Uterus (tissue), 4 donors: ENCODE measurements at places on chromosomes 4 and X. TPM values are rescaled to one million over a fixed set of nuclear protein-coding genes. Genes with fewer than 3 reads are reported as not detected.

The SSX4B gene
- total RNA-seq: not detected

GRCh38 chrX:118495958-118496762 is 545 bp downstream of the DOCK11 start:
- no peaks in the 10 kb centered on the region for H3K27me3 ChIP-seq
- H3K27ac ChIP-seq: peak overlapping the region; percentile 87
- peak overlapping the region; percentile 42 for H3K4me3 ChIP-seq
- no peaks in the 10 kb centered on the region for H3K36me3 ChIP-seq
- H3K4me1 ChIP-seq: no peaks in the 10 kb centered on the region

The INPP4B gene
- total RNA-seq: 35.9 TPM

The TLR6 gene
- total RNA-seq: 5.8 TPM

DNA sequence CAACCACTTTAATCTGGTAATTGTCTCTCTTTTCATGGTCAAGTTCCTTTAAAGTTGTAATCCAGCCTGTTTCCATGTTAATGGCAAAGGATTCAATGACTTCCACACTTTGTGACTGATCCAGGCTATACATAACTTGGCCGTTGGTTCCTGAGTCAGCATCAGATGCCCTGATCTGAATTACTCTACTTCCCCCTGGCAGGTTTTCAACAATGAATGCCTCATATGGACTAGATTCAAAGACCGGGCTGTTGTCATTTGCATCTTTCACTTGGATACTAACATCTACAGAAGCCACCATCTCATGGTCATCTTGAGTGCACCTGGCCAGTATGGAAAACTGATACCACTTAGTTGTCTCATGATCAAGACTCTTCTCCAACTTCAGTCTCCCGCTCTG is 62.6 kb upstream of the MTNR1A start:
- no peak overlapping the region for H3K27ac ChIP-seq
- no peaks in the 10 kb centered on the region for H3K36me3 ChIP-seq
- no peaks in the 10 kb centered on the region for H3K4me1 ChIP-seq
- H3K4me3 ChIP-seq: no peak overlapping the region

GRCh38 chrX:17495052-17495451 is 120.1 kb downstream of the NHS start:
- no peak overlapping the region for H3K4me3 ChIP-seq
- H3K27ac ChIP-seq: no peak overlapping the region
- H3K27me3 ChIP-seq: no peaks in the 10 kb centered on the region
- no peaks in the 10 kb centered on the region for H3K4me1 ChIP-seq

The PLAC1 gene
- not detected for total RNA-seq

- no peak for DNase-seq
- H3K4me3 ChIP-seq: no peak overlapping the region
- H3K27me3 ChIP-seq: no peaks in the 10 kb centered on the region
- H3K4me1 ChIP-seq: no peaks in the 10 kb centered on the region
- H3K27ac ChIP-seq: no peak overlapping the region
These were observed 201.7 kb downstream of the TBCK start for GRCh38 chr4:106114270-106114669.

DNA sequence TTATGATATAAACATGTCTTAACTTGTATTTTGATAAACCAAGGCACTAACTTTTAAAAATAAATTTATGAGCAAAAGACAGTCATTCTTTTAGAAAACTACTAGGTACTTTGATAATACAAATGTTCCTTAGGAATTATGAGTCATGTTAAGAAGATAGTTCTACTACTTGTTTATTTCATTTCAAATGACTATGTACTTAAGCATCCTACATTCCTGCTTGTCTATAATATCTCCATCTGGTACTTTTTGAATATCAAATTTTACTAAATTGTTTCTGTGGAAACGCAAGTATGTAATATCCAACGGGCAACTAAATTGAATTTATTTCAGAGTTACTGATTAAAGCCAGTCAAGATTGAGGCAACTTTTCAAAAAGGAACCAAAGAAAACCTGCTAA is 61.8 kb downstream of the CAMK2D start:
- H3K27me3 ChIP-seq: no peaks in the 10 kb centered on the region
- H3K36me3 ChIP-seq: no peaks in the 10 kb centered on the region
- H3K27ac ChIP-seq: no peak overlapping the region
- no peak for DNase-seq

DNA sequence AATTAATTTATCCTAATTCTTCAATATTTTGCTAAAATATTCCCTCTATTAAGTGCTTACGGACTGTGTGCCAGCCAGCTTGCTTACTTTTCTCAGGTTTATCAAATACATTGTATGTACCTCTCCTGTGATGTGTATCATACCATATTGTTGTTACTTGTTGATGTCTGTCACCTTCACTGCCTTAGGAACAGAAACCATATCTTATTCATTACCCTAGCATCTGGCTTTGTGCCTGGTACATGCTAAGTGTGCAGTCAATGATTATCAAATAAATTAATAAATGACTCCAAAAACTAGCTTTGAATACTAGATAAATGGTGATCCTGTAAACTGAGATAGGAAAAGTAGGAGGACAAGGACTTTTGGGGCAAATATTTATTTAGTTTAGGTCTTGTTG is 6.9 kb downstream of the CLCN3 start:
- no peaks in the 10 kb centered on the region for H3K4me1 ChIP-seq
- no peak overlapping the region for H3K27ac ChIP-seq
- H3K4me3 ChIP-seq: no peak overlapping the region
- DNase-seq: no peak

The SMARCA5 gene
- total RNA-seq: 72.6 TPM

- no peak overlapping the region for H3K4me3 ChIP-seq
- DNase-seq: no peak
- no peak overlapping the region for H3K27ac ChIP-seq
These were observed 32.9 kb upstream of the XK start for GRCh38 chrX:37652589-37653231.

- no peak for DNase-seq
- no peak overlapping the region for H3K27ac ChIP-seq
- H3K4me1 ChIP-seq: no peaks in the 10 kb centered on the region
- H3K36me3 ChIP-seq: no peaks in the 10 kb centered on the region
- no peaks in the 10 kb centered on the region for H3K27me3 ChIP-seq
- H3K4me3 ChIP-seq: no peak overlapping the region
These were observed 196.8 kb upstream of the ANXA3 start for GRCh38 chr4:78354782-78355181.

DNA sequence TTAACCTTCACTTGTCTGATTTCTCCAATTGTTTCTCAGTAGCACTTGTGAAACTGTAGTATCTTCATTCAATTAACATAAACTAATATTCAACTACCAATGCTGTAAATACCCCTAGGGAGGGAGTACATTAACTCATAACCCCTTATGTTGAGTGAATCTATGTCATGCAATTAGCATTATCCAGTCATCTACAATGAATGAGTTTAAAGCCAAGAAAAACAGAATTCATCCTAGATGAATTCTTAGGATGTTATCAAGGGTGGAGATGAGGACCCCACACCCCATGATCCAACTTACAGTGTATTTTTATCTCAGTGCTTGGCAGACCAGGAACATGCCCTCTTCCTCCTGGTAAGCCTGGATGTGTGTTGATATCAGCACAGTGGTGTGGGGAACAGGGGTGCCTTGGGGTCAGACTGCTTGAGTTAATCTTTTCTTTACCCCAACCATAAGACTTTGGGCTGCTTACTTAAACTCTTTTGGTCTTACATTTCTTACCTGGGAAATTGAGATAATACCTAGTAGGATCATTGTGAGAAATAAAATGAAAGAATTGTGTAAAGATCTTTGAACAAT is 62.1 kb upstream of the SCOC start:
- H3K4me1 ChIP-seq: no peaks in the 10 kb centered on the region
- H3K27me3 ChIP-seq: no peaks in the 10 kb centered on the region
- H3K36me3 ChIP-seq: no peaks in the 10 kb centered on the region
- H3K4me3 ChIP-seq: no peak overlapping the region

- no peak overlapping the region for H3K4me3 ChIP-seq
- H3K36me3 ChIP-seq: no peaks in the 10 kb centered on the region
- H3K27ac ChIP-seq: no peak overlapping the region
- no peaks in the 10 kb centered on the region for H3K27me3 ChIP-seq
- H3K4me1 ChIP-seq: no peaks in the 10 kb centered on the region
These were observed 102.0 kb downstream of the ELOVL6 start for GRCh38 chr4:110096405-110096804.

DNA sequence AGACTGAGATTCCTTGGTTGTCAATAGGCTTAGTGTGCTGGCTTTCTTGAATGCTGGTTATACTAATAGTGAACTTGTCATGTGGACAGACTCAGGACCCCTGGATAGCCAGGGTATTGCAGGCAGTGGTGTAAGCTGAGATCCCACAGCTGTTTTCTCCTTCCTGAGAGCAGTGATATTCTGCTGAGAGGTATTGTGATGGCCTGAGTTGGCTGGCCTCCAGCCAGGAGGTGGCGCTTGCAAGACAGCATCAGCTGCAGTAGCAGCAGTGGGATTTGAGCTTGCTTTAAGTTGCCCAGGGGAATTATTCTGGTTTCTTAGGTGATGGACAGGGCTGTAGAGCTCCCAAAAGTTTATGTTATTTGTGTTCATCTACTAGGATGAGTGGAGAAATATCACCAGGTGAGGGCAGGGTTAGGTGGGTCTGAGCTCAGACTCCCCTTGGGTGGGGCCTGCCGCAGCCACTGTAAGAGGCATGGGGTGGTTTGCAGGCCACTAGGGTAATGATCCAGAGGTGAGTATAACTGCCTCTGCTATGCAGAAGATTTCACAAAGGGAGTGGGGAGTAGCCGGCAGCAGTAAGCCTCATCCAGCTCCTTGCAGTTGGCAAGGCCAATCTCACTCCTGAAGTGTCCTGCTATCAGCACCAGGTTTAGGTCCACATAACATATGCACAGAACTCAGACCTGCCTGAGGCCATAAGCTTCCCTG is 66.2 kb downstream of the IL15 start:
- no peaks in the 10 kb centered on the region for H3K36me3 ChIP-seq
- H3K4me1 ChIP-seq: no peaks in the 10 kb centered on the region

DNA sequence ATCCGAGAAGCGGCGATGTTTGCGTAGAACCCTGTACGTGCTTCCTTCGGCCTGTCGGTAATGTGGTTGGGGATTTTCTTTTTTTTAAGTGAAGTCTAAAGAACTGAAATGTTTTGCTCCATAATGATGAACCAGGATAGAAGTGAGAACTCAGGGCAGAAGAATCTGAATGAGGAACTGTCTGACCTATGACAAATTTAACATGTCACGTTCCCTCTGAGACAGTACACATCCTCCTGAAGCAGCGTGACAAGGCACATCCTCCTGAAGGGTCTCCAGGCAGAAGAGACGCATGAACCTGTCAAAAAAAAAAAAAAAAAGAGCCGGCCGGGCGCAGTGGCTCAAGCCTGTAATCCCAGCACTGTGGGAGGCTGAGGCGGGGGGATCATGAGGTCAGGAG is 6.2 kb downstream of the CSF2RA start:
- no peak overlapping the region for H3K27ac ChIP-seq
- no peak overlapping the region for H3K4me3 ChIP-seq
- H3K27me3 ChIP-seq: no peaks in the 10 kb centered on the region
- no peaks in the 10 kb centered on the region for H3K4me1 ChIP-seq
- no peaks in the 10 kb centered on the region for H3K36me3 ChIP-seq
- no peak for DNase-seq

The CWH43 gene
- total RNA-seq: 3.7 TPM

DNA sequence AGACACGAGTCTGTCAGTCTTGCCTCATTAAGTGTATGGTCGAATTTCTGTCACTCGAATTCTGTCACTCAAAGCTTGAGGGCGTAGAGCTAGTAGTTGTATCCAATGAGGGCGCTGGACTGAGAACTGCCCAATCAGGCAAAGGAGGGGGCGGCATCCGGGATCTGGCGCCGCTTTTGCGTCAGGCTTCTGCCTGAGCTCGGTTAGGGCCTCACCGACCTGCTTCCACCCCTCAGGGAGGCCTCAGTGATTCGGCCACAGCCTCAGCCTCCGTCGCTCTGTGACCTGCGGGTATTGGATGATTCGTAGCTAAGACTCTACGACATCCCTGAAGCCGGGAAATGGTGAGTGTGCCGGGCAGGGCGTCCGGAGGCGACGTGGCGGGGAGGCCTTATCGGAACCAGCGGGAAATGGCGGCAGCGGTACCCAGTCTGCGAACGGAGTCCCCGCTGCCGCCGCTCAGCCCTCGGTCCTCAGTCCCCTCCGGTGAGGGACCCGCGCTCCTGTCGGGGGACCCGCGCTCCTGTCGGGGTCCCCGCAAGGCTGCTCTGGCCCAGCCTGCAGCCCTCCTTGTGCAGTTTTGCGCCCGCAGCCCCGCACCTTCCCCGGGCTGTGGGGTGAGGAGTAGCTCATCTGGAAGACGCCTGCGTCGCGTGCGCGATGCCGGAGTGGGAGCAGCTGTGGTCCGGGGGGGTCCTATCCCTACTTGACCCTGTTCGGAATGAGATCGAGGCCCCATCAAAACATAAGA is 88.3 kb downstream of the ZNF718 start:
- peak overlapping the region; percentile 54 for H3K27ac ChIP-seq
- peak; percentile 75 for DNase-seq
- peak overlapping the region; percentile 56 for H3K4me3 ChIP-seq
- H3K27me3 ChIP-seq: no peaks in the 10 kb centered on the region
- H3K36me3 ChIP-seq: no peaks in the 10 kb centered on the region

- DNase-seq: no peak
- no peaks in the 10 kb centered on the region for H3K27me3 ChIP-seq
These were observed 127.8 kb downstream of the UBE2K start for GRCh38 chr4:39825741-39826231.

DNA sequence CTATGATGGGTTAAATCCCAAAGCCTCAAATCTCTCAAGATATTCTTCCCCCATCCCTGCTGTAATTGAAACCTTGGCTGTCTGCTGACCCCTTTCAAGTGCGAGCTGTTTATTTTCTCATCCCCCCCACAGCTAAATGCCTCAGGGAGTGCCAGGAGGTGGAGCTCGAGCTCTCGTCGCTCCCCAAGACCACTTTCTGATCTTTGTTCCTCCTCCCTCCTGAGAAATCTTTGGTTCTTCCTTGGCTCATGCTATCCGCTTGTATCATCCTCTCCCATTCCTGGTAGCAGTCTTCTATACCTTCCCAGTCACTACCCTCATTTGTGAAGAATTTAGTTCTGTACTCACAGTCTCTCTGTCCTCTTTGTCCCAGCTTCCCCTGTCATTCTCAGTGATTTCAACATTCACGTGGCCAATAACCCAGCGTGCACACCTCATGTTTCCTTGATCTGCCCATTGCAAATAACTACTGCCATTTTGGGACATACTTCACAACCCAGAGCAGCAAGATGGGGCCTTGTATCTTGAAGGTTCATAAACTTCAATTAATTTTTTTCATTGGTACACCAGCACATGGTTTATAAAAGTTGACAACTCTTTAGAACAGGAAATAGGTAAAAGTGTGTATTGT is 9.2 kb upstream of the SLC25A43 start:
- H3K27me3 ChIP-seq: no peaks in the 10 kb centered on the region
- H3K4me3 ChIP-seq: peak overlapping the region; percentile 26
- peak overlapping the region; percentile 58 for H3K27ac ChIP-seq
- H3K4me1 ChIP-seq: no peaks in the 10 kb centered on the region

DNA sequence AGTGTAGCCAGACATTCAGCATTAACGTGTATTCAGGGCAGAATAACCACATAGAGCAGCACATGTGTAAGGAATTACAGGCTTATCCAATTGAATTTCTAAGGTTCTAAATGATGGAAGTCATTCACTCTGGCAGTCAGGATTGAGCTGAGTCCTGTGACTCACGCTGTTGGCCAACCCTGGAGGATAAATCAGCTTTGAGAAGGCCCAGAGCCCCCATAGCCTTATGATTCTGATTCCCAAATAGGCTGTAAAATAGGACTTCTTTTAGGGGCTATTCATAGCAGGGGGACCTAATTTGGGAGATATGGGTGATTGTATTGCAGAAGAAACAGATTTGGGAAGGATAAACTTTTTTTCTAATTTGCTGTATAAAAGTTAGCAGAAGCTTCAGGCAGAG is 8.1 kb upstream of the HPF1 start:
- no peak for DNase-seq
- no peaks in the 10 kb centered on the region for H3K27me3 ChIP-seq
- no peaks in the 10 kb centered on the region for H3K4me1 ChIP-seq
- H3K36me3 ChIP-seq: no peaks in the 10 kb centered on the region
